Central memory CD8-positive, alpha-beta T cell (primary cell): ENCODE measurements at places on chromosomes 4 and X.

DNA sequence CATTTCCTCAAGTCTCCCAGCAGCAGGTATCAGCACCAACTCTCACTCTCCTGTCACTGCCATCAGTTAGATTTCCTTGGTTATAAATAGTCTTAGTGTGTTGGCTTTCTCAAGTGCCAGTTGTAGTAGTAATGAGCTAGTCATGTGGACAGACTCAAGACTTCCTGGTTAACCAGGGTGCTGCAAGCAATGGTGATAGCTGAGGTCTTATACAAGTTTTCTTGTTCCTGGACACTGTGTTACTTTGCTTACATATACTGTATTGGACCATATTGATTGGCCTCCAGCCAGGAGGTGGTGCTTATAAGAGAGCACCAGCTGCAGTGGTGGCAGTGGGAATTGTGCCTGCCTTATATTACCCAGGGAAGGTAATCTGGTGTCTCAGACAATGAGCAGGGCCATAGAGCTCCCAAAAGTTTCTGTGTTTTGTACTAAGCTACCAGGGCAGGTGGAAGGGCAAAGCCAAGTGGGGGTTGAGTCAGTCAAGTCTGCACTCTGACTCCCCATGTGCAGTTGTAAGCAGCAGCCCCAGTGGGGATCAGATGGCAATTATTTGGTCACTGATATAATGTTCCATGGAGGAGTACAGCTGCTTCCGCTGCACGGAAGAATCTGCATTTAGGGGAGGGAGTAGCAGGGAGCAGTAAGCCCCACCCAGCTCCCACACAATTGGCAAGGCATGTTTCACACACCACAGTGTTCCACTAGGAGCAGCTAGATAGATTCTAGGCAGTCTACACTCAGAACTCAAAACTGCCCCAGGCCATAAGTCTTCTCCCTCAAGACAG, 24.1 kb upstream of the ZDHHC15 start:
- H3K4me3 ChIP-seq, result no peak overlapping the region
- H3K36me3 ChIP-seq, result no peaks in the 10 kb centered on the region
- H3K4me1 ChIP-seq, result no peaks in the 10 kb centered on the region
- H3K27ac ChIP-seq, result no peak overlapping the region

DNA sequence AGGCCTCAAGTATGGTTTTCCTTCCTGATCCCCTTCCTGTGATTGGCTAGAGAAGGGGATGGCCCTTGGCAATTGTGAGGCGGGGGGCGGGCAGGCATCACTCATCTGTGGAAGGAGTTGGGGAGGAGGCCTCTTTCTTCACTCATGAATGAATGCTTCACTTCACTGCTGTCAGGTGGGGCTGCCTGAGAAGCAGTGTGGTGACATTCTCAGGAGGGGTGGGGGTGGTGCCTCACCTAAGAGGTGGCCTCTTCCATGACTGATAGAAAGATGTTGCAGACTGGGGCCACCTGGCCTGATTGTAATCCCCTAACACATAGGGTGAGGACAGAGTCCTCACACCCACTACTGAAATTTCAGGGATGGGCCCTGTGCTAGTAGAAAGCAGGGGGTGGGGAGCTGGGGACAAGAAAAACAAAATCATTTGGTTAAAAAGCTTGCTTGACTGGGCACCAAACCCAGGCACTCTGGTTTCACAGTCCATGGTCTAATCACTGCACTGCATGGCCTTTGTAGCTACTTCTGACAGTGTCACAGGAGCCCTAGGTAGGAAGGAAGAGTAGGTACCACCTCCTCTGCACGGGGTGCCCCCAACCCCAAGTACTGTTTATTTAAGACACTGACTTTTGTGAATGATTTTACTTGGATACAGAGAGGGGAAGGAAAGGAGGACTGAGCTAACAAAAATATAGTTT, 5.6 kb upstream of the HOPX start:
- no peak overlapping the region for H3K27ac ChIP-seq
- no peak overlapping the region for H3K4me3 ChIP-seq
- no peak for DNase-seq

DNA sequence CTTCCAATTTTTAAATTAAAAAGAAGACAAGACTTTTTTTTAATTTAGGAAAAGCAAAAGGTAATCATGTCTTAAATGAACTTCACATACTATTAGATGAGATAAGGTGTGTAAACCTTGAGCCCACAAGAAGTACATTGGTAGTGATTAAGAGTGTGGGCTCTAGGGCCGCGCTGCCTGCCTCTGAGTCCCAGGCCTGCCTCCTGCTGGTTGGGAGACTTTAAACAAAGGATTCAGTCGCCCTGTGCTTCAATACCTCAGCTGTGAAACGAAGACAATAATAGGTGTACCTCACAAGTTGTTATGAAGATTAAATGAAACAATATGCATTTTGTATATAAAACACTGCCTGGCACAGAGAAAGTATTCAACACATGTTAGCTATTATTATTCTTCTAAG, 95.9 kb upstream of the MYOZ2 start:
- no peak overlapping the region for H3K27ac ChIP-seq
- no peaks in the 10 kb centered on the region for H3K36me3 ChIP-seq
- no peaks in the 10 kb centered on the region for H3K4me1 ChIP-seq
- H3K27me3 ChIP-seq, result peaks cover 18% of the 10 kb centered on the region

DNA sequence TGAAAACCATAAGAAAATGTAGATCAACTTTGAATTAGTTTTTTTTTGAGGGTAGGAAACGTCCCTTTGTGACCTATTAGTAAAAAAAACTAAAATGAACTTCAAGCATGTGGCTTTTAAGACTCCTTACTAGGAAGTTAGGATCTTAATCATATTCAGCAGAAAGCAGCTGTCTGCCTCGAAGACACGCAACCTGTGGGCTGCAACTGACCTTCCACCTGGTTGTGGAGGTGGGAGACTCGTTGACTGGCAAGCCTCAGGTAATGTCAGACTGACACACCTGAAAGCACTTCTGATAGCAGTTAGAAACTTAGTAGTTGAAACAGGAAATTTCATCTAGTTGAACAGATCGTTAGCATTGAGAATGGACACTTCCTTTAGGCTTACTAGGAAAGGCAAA, 37.4 kb downstream of the CCNG2 start:
- peaks cover 6% of the 10 kb centered on the region for H3K27me3 ChIP-seq
- no peak overlapping the region for H3K4me3 ChIP-seq
- peaks cover 9% of the 10 kb centered on the region for H3K4me1 ChIP-seq
- H3K36me3 ChIP-seq, result no peaks in the 10 kb centered on the region
- no peak for DNase-seq

DNA sequence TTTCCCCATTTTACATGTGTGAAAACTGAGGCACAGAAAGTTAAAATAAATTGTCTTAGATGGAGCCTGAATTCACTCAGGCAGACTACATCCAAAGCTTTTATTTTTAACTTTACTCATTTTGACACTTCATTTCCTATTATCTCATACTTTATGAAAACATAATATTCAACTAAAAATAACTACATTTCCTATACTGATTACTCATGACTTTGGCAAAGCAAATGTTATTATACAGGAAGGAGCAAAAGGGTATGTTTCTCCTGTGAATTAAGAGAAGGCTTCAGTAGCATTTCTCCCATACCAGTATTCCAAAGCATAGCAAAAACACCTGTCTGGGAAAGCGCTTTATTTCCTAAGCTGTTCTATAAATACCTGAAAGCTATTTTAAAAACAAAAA, 178.6 kb downstream of the ADAMTS3 start:
- H3K27ac ChIP-seq, result no peak overlapping the region
- no peaks in the 10 kb centered on the region for H3K4me1 ChIP-seq
- peaks cover 3% of the 10 kb centered on the region for H3K36me3 ChIP-seq
- no peaks in the 10 kb centered on the region for H3K27me3 ChIP-seq
- H3K4me3 ChIP-seq, result no peak overlapping the region
- no peak for DNase-seq

- peaks cover 1% of the 10 kb centered on the region for H3K36me3 ChIP-seq
- H3K4me1 ChIP-seq, result peaks cover 5% of the 10 kb centered on the region
- DNase-seq, result no peak
- peaks cover 46% of the 10 kb centered on the region for H3K27me3 ChIP-seq
These were observed 3.3 kb upstream of the DUSP9 start for GRCh38 chrX:153643431-153644351.

DNA sequence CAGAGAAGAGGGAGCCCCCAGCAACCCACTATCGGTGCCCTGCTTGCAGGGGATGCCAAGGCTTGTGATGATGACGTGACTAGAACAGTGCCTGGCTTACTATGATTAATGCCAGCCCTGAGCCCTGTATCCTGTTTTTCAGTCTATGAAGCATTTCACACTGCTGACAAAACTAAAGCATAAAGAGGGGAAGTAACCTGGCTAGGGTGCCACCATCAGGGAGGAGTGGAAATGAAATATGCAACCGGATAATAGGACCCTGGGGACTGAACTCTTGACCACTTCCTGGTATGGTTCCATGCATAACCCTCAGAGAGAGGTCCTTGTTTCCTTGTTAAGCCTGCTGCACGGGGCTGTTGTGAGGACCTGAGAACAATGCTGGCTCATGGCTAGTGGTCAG, 50.3 kb downstream of the MED28 start:
- peaks cover 6% of the 10 kb centered on the region for H3K4me1 ChIP-seq
- no peak overlapping the region for H3K27ac ChIP-seq
- no peak overlapping the region for H3K4me3 ChIP-seq
- no peaks in the 10 kb centered on the region for H3K36me3 ChIP-seq
- H3K27me3 ChIP-seq, result peaks cover 67% of the 10 kb centered on the region
- DNase-seq, result no peak

- no peak overlapping the region for H3K27ac ChIP-seq
These were observed 15.8 kb downstream of the APLN start for GRCh38 chrX:129638917-129639316.

GRCh38 chrX:118763489-118763888, 36.1 kb downstream of the IL13RA1 start:
- H3K36me3 ChIP-seq, result peaks cover 3% of the 10 kb centered on the region
- H3K27me3 ChIP-seq, result no peaks in the 10 kb centered on the region

DNA sequence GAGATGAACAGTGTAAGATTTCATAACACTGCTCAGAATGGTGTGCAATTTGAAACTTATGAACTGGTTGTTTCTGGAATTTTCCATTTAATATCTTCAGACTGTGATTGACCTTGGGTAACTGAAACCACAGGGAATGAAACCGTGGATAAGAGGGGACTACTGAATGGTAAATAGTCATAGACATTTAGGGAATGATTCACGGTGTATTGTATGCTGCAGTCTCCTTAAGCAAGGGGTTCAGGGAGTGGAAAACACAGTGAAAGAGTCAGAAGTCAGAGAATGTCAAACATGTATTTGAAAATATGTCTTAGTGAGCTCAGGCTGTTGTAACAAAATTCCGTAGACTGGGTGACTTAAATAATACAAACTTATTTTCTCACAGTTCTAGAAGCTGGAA, 398.2 kb upstream of the DIPK2B start:
- DNase-seq, result no peak
- H3K27ac ChIP-seq, result no peak overlapping the region
- H3K4me3 ChIP-seq, result no peak overlapping the region
- H3K27me3 ChIP-seq, result no peaks in the 10 kb centered on the region
- no peaks in the 10 kb centered on the region for H3K36me3 ChIP-seq

- no peaks in the 10 kb centered on the region for H3K27me3 ChIP-seq
- no peak for DNase-seq
These were observed 2.6 kb downstream of the DTHD1 start for GRCh38 chr4:36283912-36284465.

GRCh38 chr4:73683033-73683432, 57.3 kb upstream of the CXCL8 start:
- no peaks in the 10 kb centered on the region for H3K4me1 ChIP-seq
- peaks cover 3% of the 10 kb centered on the region for H3K36me3 ChIP-seq
- H3K4me3 ChIP-seq, result no peak overlapping the region
- no peak overlapping the region for H3K27ac ChIP-seq
- no peak for DNase-seq

GRCh38 chr4:89837993-89838390, 1.0 kb upstream of the SNCA start:
- DNase-seq, result no peak
- H3K36me3 ChIP-seq, result peaks cover 2% of the 10 kb centered on the region
- no peak overlapping the region for H3K27ac ChIP-seq
- H3K4me1 ChIP-seq, result peaks cover 20% of the 10 kb centered on the region
- H3K27me3 ChIP-seq, result peaks cover 91% of the 10 kb centered on the region
- H3K4me3 ChIP-seq, result peak overlapping the region; percentile 72

GRCh38 chrX:45110494-45110893, 90.2 kb downstream of the DIPK2B start:
- no peaks in the 10 kb centered on the region for H3K27me3 ChIP-seq
- H3K4me1 ChIP-seq, result no peaks in the 10 kb centered on the region
- no peak overlapping the region for H3K4me3 ChIP-seq
- no peak overlapping the region for H3K27ac ChIP-seq

DNA sequence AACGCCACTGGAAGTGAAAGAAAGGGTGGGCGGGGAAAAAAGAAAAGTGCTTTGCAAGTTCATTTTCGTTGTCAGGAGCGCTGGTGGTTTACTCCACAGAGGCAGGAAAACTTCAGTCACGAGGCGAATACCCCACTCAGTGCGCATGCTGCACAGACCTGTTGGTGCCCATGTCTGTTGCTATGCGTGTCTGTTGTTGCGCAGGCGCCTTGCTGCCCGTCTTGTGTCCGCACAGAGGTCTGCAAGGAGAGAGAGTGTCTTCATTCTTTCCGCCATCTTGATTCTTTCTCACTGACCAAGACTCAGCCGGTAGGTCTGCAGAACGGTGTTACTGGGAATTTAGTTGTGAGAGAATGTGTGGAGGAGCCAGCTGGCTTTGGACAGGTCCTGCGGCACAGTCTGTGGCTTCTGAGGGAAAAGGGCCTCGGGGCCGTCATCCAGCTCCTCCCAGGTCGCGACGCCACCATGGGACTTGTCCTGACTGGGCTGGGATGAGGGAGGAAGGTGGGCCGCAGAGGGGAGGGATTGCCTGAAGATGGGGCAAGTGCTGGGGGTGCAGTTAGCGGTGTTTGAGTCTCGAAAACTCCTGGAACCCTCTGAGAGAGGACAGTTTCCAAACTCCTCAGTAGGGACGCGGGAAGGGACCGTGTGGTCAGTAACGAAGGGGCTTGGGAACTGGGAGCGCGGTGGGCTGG, at the start of gene PAGE2:
TSS of gene PAGE2 (plus strand) at position 224 of the 695 bp plus-strand sequence. CDS start 1,003 bp downstream, outside the sequence.
- no peaks in the 10 kb centered on the region for H3K27me3 ChIP-seq
- H3K27ac ChIP-seq, result no peak within 1 kb of the TSS
- no peaks in the 10 kb centered on the region for H3K36me3 ChIP-seq
- DNase-seq, result no peak

DNA sequence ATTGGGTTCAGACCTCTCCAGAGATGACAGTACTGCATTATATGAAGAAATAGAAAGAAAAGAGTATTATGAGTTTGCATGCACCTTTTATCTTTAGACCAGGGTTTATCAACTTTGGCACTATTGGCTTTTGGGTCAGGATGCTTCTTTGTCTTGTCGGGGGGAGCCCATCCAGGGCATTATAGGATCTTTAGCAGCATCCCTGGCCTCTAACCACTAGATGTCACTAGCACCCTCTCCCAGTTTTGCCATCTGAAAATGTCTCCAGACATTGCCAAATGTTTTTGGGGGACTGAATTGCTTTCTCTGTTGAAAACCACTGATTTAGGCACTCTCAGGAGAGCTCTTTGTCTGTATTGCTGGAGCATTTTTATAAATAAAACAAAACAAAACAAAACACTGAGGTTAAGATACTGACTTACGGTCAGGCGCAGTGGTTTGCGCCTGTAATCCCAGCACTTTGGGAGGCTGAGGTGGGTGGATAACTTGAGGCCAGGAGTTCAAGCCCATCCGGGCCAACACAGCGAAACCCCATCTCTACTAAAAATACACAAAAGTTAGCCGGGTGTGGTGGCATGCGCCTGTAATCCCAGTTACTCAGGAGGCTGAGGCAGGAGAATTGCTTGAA, 23.6 kb downstream of the CA5B start:
- no peak for DNase-seq
- peaks cover 19% of the 10 kb centered on the region for H3K36me3 ChIP-seq
- H3K4me3 ChIP-seq, result no peak overlapping the region
- H3K4me1 ChIP-seq, result peaks cover 20% of the 10 kb centered on the region
